ENCODE measurements at places on chromosomes 1 and 21.

DNA sequence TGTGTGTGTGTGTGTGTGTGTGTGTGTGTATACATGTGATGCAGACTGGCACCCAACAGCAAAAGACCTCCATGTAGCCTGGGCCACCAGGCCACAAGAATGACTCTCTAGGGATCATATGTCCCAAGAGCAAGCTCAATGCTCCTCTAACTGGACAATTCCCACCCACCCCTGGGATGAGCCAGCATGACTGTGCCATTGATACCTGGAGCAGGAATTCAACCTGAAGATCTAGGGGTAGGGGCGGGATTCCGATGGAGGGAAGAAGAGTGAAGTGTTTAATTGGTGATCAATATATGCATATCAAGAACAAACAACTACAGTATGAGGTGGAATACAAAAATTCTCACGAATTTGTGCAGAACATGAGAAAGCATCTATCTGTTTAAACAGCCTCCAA is 136.2 kb downstream of the PSMG1 start:
- no peaks in the 10 kb centered on the region for H3K4me1 ChIP-seq
- no peaks in the 10 kb centered on the region for H3K27me3 ChIP-seq
- no peak for DNase-seq
- H3K4me3 ChIP-seq, result no peak overlapping the region
- no peak overlapping the region for H3K27ac ChIP-seq

DNA sequence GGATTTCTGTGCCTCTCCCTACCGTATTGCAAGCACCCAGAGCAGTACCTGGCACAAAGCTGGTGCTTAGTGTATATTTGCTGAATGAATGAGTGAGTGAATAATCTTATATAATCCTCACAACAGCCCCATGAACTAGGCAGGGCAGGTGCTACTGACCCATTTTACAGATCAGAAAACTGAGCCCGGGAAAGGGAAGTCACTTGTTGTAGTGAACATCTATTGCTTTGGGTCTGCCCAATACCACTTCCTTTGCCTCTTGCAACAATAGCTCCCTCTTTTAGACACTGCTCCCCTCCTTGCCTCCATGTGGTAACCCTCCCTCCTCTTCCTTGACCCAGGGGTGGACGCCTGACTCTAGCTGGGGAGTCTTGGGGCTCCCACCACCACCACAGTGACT is 3.1 kb downstream of the CDCP2 start:
- H3K27me3 ChIP-seq, result no peaks in the 10 kb centered on the region
- no peaks in the 10 kb centered on the region for H3K36me3 ChIP-seq
- no peak for DNase-seq
- H3K4me3 ChIP-seq, result no peak overlapping the region
- H3K4me1 ChIP-seq, result no peaks in the 10 kb centered on the region

- no peaks in the 10 kb centered on the region for H3K36me3 ChIP-seq
- H3K27ac ChIP-seq, result peak overlapping the region; percentile 73
- peaks cover 58% of the 10 kb centered on the region for H3K4me1 ChIP-seq
Measured at GRCh38 chr1:203675596-203676347, 49.1 kb downstream of the ATP2B4 start.

GRCh38 chr1:8661185-8662110 is 156.0 kb downstream of the RERE start:
- no peak for DNase-seq
- H3K4me3 ChIP-seq, result no peak overlapping the region
- no peaks in the 10 kb centered on the region for H3K36me3 ChIP-seq
- no peak overlapping the region for H3K27ac ChIP-seq
- no peaks in the 10 kb centered on the region for H3K27me3 ChIP-seq
- H3K4me1 ChIP-seq, result peaks cover 10% of the 10 kb centered on the region

GRCh38 chr1:183417772-183418491 is at the start of gene NMNAT2:
Gene NMNAT2 (minus strand): TSS chr1:183418380. CDS start chr1:183418267, 113 bp downstream.
- no peak for DNase-seq
- peak within 1 kb of the TSS; percentile 12 for H3K4me3 ChIP-seq
- no peaks in the 10 kb centered on the region for H3K36me3 ChIP-seq
- no peak within 1 kb of the TSS for H3K27ac ChIP-seq

- no peaks in the 10 kb centered on the region for H3K4me1 ChIP-seq
- no peak for DNase-seq
- no peaks in the 10 kb centered on the region for H3K27me3 ChIP-seq
- no peaks in the 10 kb centered on the region for H3K36me3 ChIP-seq
Measured at GRCh38 chr1:193113258-193113991, 8.2 kb upstream of the GLRX2 start.

DNA sequence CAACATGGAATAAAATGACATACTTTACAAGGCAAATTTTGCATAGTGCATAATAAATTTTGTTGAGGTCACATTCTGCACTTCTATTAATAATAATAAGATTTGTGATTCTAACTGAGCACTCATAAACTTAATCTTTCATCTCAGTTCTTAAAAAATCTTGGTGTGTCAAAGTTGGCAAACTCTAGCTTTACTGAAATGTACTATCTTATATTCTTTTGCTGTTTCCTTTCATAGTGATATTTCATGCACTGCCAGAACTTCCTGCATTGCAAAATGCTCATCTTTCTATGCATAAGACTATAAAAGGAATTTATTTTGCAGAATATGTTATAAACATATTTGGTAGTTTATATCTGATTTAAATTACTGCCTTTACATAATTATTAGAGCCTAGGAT is 797.6 kb downstream of the ADGRL2 start:
- no peak overlapping the region for H3K4me3 ChIP-seq
- H3K36me3 ChIP-seq, result no peaks in the 10 kb centered on the region
- no peak for DNase-seq

DNA sequence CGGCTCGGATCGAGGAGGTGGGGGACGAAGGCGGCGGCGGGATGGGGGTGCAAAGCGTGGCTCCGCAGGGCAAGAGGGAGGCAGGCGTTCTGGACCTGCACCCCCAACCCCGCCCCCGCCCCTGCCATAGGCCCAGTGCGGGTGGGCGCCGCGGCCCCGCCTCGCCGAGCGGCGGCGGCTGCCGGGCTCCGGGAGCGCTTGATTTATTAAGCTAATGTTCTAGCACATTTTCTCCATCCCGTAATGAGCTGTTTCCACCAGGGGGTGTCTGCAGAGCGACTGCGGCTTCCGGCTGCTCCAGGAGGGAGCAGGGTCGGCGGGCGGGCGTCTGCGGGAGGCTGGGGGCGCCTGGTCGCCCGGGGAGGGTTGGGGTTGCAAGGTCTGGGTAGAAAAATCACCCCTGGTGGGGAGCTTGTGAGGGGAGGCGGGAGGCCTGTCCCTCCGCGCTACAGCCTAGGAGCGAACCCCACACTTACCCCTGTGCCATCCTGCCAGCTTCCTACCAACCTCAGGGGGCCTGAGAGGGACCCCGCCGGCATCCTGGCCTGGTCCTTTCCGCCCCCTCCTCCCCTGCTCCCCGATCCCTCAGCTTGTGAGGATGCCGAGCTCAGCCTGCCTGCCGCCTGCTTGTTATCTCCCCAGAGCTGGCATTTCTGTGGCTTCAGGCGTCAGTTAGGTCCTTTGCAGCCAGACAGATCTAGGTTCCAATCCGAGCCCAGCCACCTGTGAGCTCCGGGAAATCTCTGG is 48.5 kb upstream of the ACOT11 start:
- no peak overlapping the region for H3K27ac ChIP-seq
- no peak for DNase-seq
- H3K4me3 ChIP-seq, result peak overlapping the region; percentile 48
- peaks cover 12% of the 10 kb centered on the region for H3K4me1 ChIP-seq
- no peaks in the 10 kb centered on the region for H3K36me3 ChIP-seq
- H3K27me3 ChIP-seq, result peaks cover 5% of the 10 kb centered on the region

DNA sequence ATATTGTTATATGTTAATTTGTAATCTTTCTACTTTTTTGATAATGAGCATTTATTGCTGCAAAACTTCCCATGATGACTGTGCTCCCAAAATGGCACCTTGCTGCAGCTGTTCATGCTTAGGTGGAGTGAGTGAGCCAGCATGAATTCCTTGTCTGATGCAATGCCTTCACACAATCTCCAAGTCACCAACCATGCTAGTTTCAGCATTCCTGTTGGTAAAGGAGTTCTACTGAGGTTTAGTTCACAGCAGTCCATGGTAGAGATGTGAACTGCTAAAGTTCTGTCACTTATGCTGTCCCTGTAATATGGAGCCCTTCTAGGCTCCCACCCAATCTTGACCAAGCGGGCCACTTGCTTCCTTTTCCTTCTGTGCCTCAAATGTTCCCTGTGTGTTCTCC is 26.2 kb upstream of the PRKACB start:
- no peak overlapping the region for H3K27ac ChIP-seq
- no peak for DNase-seq
- H3K4me3 ChIP-seq, result no peak overlapping the region

GRCh38 chr21:28216976-28217523 is 775.6 kb downstream of the LTN1 start:
- H3K36me3 ChIP-seq, result no peaks in the 10 kb centered on the region
- H3K4me3 ChIP-seq, result no peak overlapping the region

GRCh38 chr1:67729872-67730271 is 44.9 kb downstream of the GADD45A start:
- DNase-seq, result no peak
- H3K4me1 ChIP-seq, result no peaks in the 10 kb centered on the region
- H3K27me3 ChIP-seq, result no peaks in the 10 kb centered on the region
- no peaks in the 10 kb centered on the region for H3K36me3 ChIP-seq
- no peak overlapping the region for H3K4me3 ChIP-seq

DNA sequence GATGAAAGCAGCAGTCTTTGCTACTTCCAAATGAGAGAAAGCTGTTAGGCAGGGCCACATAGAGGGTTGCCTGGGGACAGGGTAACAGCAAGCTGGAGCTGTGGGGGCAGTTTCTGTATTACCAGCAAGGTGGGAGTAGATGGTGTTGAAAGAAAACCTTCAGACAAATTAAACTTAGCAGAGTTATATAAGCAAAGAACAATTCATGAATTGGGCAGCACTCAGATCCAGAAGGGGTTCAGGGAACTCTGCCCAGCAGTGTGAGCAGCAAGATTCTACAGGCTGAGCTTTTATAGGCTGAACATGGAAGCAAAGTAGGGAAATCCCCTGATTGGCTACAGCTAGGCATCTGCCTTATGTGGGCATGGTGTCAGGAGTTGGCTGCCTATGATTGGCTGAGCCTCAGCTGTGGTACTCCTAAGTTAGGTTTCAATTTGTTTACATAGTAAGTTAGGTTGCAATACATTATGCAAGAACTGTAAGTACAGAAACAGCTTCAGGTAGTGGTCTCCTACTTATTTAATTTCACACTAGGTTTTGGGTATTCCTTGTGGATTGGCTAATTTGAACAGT is 64.1 kb upstream of the TMPRSS2 start:
- no peak overlapping the region for H3K4me3 ChIP-seq
- DNase-seq, result no peak
- no peaks in the 10 kb centered on the region for H3K4me1 ChIP-seq
- no peaks in the 10 kb centered on the region for H3K27me3 ChIP-seq

DNA sequence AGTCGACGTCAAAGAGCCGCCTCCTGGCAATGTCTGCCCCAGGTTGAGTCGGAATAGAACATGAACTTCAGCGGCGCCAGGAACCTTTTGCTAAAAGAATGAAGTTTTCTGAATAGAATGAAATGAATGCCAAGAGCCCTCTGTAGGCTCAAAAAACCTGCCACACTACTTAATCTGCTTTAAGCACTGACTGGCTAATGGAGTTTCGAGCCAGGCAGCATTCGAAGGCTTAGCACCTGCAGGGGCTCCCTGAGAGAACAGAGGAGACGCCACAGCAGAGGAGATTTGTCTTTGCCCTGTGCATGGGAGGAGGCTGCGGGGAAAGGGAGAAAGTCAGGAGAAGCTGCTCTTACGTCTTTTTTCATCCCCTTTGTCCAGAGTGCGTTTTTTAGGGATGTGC is 641.7 kb downstream of the AJAP1 start:
- H3K27me3 ChIP-seq, result no peaks in the 10 kb centered on the region
- no peaks in the 10 kb centered on the region for H3K36me3 ChIP-seq
- DNase-seq, result no peak
- no peaks in the 10 kb centered on the region for H3K4me1 ChIP-seq
- no peak overlapping the region for H3K4me3 ChIP-seq

GRCh38 chr1:160837558-160838205 is 25.0 kb downstream of the CD244 start:
- no peaks in the 10 kb centered on the region for H3K36me3 ChIP-seq
- no peaks in the 10 kb centered on the region for H3K27me3 ChIP-seq
- peak overlapping the region; percentile 66 for H3K27ac ChIP-seq

- H3K4me1 ChIP-seq, result no peaks in the 10 kb centered on the region
- no peaks in the 10 kb centered on the region for H3K36me3 ChIP-seq
- no peak overlapping the region for H3K4me3 ChIP-seq
Measured at GRCh38 chr1:112386731-112387346, 9.2 kb upstream of the CTTNBP2NL start.

DNA sequence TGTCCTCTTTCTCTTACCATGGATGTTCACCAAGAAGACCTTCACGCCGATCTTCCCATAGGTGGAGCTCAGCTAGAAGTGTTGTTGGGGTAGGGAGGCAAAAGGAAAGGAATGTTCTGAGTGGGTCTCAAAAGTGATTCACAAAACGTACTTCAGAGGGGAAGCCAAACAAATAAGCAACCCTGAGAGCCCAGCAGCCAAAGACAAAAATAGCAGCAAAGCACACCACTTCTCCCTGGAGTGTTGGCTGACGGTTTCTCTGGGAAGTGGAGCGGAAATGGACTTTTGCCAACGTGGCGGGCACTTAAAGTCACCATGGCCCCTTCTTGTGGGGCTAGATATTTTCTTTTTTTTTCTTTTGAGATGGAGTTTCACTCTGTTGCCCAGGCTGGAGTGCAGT is 23.1 kb downstream of the SLC26A9 start:
- H3K4me1 ChIP-seq, result no peaks in the 10 kb centered on the region
- no peaks in the 10 kb centered on the region for H3K27me3 ChIP-seq
- no peak overlapping the region for H3K4me3 ChIP-seq
- no peak for DNase-seq

DNA sequence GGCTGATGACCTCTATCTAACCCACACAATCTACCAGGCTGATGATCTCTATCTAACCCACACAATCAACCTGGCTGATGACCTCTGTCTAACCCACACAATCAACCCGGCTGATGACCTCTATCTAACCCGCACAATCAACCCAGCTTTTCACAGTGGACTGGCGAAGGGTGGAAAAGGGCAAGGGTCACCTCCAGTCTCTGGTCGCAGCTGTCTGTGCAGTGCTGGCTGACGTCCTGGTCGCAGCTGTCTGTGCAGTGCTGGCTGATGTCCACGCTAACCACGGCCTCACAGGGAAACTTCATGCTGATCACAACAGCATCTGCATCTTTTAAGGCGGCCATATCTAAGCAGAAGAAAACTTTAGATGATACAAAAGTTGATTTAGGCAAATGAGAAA is 12.2 kb upstream of the CCDC27 start:
- no peak overlapping the region for H3K4me3 ChIP-seq
- H3K4me1 ChIP-seq, result no peaks in the 10 kb centered on the region
- no peak overlapping the region for H3K27ac ChIP-seq
- no peaks in the 10 kb centered on the region for H3K27me3 ChIP-seq
- peaks cover 40% of the 10 kb centered on the region for H3K36me3 ChIP-seq

GRCh38 chr1:20666804-20667203 is 5.6 kb upstream of the DDOST start:
- no peak for DNase-seq
- H3K27ac ChIP-seq, result no peak overlapping the region
- H3K36me3 ChIP-seq, result no peaks in the 10 kb centered on the region
- no peaks in the 10 kb centered on the region for H3K27me3 ChIP-seq

- no peak for DNase-seq
- no peaks in the 10 kb centered on the region for H3K36me3 ChIP-seq
- H3K27ac ChIP-seq, result no peak overlapping the region
- no peak overlapping the region for H3K4me3 ChIP-seq
Measured at GRCh38 chr1:232127190-232127589, 500.6 kb downstream of the DISC1 start.

- no peak overlapping the region for H3K27ac ChIP-seq
- H3K27me3 ChIP-seq, result no peaks in the 10 kb centered on the region
- no peak overlapping the region for H3K4me3 ChIP-seq
- DNase-seq, result no peak
Measured at GRCh38 chr1:76950306-76950705, 83.0 kb downstream of the ST6GALNAC5 start.
